Suprapubic skin (tissue), 4 donors: ENCODE measurements at places on chromosomes 1 and 21.

- DNase-seq, result no peak
Measured at GRCh38 chr1:236398538-236398937, 4.5 kb downstream of the EDARADD start.

- no peak for DNase-seq
Measured at GRCh38 chr1:205436776-205437410, 15.0 kb upstream of the LEMD1 start.

- DNase-seq, result no peak
Measured at GRCh38 chr1:17603091-17603841, 63.8 kb downstream of the ARHGEF10L start.

DNA sequence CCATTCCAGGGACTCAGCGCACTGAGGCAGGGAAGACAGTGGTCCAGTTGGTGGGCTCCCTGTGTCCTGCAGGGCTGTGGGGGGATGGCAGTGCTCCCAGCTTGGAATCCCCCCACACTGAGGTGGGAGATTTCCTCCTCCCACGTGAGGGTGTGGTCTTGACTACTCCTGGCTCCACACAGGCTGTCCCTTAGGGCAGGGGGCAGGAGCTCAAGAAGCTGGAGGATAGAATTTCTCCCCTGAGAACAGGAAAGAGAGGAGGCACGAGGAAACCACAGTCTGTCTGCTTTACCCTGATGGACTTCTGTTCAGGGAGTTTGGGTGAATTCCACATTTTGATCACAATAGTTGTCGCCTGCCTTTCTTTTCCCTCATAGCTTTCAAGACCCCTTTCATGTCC lies 62.1 kb downstream of the CACNA1E start:
- no peak for DNase-seq

DNA sequence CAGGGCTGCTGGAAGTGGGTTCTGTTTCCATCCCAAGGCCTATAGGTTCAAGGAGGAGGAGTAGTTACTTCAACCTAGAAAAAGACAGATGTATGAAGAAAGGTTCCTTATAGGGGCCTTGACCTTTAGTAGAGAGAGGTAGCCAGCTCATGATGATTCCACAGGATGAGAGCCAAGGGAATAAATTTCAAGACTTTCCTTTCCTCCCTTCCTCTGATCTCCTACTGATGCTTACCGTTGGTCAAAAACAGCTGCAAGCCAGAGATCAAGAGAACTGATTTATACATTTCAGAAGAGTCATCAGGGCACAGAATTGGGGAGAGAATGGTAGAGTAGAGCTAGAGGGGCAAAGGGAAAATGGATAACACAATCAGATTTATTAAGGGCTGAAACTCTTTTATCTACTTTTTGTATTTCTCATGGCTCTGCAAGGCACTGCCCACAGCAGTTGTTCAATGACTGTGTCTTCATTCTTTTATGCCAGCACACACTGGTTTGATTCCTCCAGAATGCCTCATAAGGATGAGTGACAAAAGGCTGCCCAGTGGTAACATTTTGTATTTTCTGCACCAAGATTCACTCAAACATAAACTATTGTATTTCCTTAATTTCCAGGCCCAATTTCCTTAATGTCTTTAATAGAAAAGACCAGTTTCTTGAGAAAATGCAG lies 37.4 kb downstream of the AK5 start:
- no peak for DNase-seq

- DNase-seq, result no peak
Measured at GRCh38 chr1:10773851-10774614, 22.4 kb downstream of the CASZ1 start.

GRCh38 chr1:212774584-212774983 lies 17.0 kb downstream of the NSL1 start:
- no peak for DNase-seq

DNA sequence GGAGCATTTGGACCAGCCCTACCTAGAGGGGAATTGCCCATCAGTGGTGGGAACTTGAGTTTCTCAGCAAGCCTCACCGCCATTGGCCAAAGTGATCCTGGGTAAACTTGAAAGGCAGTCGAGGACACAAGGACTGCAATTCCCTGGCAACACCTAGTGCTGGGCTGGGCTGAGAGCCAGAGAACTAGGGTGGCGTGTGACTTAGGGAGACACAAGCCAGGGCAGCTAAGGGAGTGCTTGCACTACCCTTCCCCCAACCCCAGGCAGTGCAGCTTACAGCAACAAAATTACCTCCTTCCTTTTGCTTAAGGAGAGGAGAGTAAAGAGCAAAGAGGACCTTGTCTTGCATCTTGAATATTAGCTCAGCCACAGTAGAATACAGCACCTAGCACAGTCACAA lies 176.9 kb upstream of the PRMT6 start:
- DNase-seq, result no peak

DNA sequence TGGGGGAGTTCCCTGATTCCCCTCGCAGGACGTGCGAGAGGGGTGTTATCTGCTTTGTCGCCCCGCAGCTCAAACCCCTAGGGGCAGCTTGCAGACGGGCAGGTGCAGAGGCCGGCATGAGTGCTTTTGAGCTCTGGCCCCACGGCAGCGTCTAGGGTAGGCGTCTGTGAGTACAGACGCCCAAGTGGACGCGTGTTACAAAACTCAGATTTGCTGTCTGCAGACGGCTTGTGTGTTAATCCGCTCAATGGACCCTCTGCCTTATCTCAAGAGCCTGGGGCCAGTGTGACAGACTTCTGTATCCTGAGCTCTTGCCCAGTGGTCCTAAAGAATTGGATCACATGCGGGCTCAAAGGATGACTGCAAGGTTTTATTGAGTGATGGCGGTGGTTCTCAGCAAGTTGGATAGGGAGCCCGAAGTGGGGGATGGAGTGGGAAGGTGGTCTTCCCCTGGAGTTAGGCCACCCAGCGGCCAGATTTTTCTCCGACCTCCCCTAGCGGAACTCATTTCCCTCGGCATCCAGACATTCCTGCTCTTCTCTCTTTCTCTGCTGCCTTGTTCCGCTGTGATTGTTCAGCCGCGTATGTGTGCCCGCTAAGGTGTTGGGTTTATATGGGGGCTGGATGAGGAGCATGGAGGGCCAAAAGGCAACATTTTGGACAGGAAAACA lies 9.4 kb downstream of the CFHR4 start:
- no peak for DNase-seq

- no peak for DNase-seq
Measured at GRCh38 chr1:94526152-94526980, 15.2 kb downstream of the F3 start.

- DNase-seq, result no peak
Measured at GRCh38 chr1:207646171-207646570, 1.2 kb downstream of the CR1L start.

DNA sequence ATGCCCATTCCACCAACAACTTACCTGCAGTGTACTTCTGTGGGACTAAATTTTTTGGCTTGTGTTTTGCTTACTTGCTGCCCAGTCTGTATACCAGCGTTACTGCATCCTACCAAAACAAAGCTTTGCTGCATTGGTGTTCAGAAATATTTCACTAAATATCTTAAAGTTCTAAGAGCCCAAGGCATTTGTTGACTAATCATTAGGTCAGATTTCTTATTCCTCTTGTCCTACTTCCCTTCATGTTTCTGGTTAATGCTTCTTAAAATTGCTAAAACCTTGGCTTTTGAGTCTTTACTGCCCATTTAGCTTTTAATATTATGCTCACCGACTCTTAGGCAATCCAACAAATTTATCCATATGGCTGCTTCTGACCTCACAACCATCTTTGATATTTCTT lies 161.8 kb downstream of the DPYD start:
- DNase-seq, result no peak

DNA sequence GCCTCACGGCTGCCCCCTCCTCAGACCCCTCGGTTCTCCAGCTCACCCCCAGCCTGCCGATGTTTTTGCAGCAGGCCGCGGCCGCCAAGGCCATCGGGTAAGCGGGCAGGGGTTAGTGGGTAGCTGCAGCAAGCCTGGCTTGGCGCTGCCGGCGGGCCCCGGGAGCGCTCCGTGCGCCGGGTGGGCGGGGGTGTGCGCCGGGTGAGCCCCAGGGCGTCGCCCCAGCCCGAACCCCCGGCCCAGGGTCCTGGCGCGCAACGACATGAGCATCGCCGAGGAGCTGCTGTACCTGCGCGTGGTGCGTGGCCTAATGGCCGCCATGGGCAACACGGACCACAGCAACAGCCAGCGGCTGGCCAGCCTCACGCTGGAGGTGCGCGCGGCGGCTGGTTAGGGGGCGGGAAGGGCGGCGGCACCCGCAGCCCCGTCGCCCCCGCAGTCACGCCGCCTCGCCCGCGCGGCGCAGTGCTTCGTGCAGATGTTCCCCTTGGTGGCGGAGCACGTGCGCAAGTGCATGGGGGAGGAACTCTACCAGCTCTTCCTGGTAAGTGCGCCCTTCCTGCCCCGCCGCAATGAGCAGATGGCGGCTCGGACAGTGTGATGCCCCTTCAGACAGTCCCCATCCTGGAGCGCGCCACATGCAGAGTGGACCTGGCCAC lies 6.5 kb downstream of the RNU5D-1 start:
- no peak for DNase-seq

GRCh38 chr1:4915154-4915553 lies 260.7 kb downstream of the AJAP1 start:
- no peak for DNase-seq

DNA sequence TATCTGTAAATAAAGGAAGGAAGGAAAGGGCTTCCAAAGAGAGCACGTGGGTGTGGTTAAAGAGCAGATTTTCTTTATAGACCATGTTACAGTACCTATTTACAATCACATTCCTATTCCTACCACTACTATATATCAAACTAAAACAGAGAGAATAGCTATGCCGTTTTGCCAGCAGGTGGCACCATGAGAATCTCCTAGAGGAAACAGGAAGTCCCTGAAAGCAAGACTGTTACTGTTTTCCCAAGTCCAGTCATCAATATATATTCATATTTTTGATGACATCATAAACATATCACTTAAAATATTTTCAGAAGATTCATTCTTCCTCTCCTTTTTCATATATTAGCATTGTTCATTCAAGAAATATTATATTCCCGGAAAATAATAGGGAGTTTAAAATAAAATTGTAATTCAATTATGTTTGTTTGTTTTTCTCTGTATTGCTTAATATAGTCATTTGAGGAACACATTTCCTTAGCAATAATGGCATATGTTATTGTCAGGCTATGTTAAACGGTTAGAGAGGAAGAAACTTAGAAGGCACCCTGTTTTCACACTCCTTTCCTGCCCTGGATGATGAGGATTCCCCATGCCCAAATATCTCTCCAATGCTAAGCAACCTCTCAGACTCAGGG lies 6.6 kb downstream of the CCDC190 start:
- DNase-seq, result no peak

DNA sequence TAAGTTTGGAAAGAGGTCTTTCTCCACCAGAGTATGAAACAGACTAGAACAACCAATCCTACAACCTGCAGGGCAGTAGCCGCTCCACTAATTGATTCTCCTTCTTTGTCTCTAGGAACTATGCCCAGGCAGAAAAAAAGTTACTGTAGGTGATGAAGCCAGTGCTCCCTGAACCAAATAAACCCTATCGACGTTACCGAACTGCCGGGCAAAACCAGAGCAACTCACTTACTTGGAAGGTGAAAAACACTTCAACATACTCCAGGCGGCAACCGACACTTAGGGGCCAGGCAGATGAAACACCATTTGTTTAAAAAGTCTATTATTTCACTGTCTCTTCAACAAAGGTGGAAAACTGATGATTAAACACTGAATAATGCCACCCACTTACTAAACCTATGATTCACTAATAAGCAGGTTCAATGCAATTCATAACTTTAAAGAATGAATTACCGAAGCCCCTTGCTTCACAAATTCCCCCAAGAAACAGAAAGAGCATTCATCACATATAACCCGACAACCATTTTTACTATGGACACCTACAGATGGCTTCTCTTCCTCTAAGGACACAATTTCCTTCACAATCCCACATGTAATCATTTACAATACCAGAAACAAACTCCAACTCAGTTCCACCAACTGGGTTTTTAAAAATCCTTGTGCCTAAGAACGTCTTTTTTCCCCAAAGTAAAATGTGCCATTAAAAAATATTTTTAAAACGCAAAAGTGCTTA lies 1.6 kb downstream of the NRIP1 start:
- DNase-seq, result no peak

GRCh38 chr1:93908394-93909145 lies 660 bp downstream of the GCLM start:
- peak; percentile 70 for DNase-seq

GRCh38 chr1:182556279-182556678 lies 32.8 kb downstream of the RNASEL start:
- no peak for DNase-seq

DNA sequence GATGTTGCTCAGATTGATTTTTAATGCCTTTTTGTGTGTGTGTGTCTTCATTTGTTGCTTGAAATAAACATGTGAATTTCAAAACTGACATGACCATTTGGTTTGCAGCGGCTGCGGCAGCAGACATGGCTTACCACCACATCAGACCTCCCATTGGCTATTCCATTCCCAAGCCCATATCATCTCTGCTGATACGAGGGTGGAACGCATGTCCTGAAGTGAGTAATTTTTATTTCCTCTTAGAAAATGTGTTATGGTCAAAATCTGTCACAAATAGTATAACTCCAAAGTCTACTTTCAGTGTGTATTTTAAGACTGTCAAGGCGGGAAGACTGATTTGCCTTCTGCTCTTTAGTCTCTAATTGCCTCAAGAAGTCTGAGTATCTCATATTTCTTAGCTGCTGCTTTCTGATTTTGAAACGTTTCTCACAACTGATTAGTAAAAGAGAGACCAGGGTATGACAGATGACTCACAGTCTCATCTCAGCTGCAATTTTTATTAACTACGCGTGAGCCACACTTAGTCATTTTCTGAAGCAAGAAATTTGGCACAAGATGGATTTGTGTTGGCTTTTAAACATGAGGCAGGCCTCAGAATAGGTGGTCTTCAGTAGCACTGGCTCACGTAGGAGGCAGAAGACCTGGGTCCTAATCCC lies 49.0 kb downstream of the LRRC53 start:
- DNase-seq, result no peak

GRCh38 chr1:67144696-67145095 lies 9.9 kb upstream of the C1orf141 start:
- no peak for DNase-seq

- no peak for DNase-seq
Measured at GRCh38 chr1:171055966-171056643, 34.6 kb upstream of the FMO3 start.

GRCh38 chr1:111483166-111483565 lies 9.4 kb downstream of the C1orf162 start:
- no peak for DNase-seq

GRCh38 chr1:180040034-180040433 lies 85.4 kb downstream of the CEP350 start:
- DNase-seq, result no peak

DNA sequence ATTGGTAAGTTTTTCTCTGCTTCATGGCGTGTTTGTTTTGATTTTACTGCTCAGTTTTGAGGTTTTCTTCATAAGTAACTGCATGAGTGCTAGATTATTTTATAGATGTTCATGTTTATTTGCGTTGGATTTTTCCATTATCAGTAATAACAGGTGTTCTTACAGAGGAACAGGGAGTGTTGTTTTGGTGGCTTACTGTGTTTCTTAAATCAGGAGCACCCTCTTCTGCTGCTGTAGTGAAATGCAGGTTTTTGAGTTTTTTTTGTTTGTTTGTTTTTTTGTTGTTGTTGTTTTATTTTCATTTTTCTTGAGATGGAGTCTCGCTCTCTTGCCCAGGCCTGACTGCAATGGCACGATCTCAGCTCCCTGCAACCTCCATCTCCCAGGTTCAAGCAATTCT lies 32.6 kb downstream of the CTBS start:
- DNase-seq, result no peak

GRCh38 chr21:38167345-38167744 lies 89.4 kb upstream of the KCNJ15 start:
- DNase-seq, result no peak
